ENCODE measurements at places on chromosomes 3 and 15.

GRCh38 chr15:34783991-34784390 is 11.4 kb downstream of the ACTC1 start:
- DNase-seq, result no peak

DNA sequence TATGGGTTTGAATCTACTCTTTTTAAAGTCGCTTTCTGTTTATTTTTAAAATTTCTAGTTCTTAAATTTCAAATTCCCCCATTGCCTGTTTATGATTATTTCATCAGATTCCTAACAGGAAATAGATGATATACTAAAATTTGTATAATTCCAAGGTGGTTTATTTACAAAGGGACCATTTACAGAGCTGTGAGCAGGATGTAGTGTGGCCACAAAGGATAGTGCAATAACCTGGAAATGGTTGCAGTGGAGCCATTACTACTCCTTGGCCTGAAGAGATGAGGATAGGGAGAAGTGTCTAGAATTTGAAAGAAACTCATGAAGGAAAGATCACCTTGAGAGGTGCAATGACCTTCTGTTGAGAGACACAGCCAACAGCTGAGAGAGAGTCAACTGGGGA is 58.5 kb upstream of the AP4E1 start:
- no peak for DNase-seq

DNA sequence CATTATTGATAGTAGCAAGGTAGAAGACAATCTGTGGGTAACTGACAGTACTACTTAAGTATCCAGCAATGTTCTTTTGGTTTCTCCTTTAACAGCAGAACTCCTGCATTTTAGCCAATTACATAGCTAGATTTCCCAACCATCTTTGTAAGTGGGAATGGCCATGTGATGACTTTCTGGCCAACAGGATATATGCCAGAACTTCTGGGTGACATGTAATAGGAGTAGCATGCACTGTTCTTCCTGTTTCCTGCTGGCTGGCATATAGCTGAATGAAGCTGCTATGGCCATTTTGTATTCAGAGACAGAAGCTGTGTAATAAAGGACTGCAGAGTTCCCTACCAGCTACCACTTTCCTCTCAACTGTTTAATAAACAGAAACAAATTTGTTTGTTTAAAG is 18.0 kb downstream of the SPICE1 start:
- peak; percentile 27 for DNase-seq

GRCh38 chr3:177538048-177538749 is 340.9 kb upstream of the TBL1XR1 start:
- DNase-seq, result no peak

GRCh38 chr3:71392251-71392650 is 191.3 kb downstream of the FOXP1 start:
- DNase-seq, result no peak

DNA sequence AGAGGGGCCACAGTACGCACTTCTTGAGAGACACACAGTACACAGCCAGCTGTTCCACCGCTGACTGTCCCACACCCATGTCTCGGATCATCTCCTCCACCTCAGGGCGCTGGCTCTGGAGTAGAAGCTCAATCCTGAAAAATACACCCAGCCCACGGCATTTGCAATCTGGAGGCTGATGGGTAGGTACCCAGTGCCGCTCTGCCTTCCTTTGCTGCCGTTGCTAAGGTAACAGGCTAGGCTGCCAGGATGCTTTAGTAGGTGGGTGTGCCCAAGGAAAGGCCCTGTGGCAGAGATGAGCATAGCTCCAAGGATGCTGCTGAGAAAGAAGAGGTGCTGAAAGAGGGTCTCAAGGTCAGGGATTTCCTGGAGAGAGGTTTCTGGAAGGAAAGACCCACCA is 14.6 kb downstream of the TRAIP start:
- no peak for DNase-seq

GRCh38 chr15:38208206-38208605 is 44.4 kb upstream of the SPRED1 start:
- DNase-seq, result no peak

DNA sequence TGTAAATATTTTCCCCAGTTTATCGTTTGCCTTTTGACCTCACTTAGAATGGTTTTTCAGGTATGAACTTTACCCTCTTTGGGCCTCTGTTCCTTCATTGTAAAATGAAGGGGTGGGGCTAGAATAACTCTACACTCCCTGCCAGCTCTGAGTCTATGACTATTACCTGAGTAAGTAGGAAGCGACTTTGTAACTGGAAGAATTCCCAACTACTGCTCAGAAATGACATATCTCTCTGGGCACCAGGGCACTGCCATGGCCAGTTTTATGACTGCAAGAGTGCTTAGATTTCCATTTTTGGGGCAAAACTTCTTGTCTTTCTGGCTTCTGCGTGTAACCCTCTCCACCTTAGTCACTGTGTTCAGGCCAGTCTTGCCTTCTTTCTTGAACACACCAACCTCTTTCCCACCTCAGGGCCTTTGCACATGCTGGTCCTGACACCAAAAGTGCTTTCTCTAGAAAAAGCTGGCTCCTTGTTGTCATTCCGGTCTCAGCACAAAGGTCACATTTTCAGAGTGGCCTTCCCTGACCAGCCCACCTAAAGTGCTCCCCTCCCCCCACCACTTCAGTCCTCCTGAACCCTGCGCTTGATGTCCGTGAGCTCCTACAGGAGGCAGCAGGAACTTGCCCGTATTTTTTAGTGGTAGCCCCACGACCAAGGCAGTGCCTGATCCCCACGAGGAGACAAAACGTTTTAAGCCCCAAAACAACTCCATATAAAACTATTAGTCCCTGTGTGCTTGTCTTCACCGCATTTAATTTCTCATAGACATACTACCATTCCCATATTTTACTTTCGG is 25.6 kb downstream of the CDCP1 start:
- DNase-seq, result no peak

- DNase-seq, result no peak
Measured at GRCh38 chr15:48718646-48719045, 73.1 kb upstream of the FBN1 start.

- no peak for DNase-seq
Measured at GRCh38 chr3:128311441-128311844, 155.2 kb downstream of the DNAJB8 start.

DNA sequence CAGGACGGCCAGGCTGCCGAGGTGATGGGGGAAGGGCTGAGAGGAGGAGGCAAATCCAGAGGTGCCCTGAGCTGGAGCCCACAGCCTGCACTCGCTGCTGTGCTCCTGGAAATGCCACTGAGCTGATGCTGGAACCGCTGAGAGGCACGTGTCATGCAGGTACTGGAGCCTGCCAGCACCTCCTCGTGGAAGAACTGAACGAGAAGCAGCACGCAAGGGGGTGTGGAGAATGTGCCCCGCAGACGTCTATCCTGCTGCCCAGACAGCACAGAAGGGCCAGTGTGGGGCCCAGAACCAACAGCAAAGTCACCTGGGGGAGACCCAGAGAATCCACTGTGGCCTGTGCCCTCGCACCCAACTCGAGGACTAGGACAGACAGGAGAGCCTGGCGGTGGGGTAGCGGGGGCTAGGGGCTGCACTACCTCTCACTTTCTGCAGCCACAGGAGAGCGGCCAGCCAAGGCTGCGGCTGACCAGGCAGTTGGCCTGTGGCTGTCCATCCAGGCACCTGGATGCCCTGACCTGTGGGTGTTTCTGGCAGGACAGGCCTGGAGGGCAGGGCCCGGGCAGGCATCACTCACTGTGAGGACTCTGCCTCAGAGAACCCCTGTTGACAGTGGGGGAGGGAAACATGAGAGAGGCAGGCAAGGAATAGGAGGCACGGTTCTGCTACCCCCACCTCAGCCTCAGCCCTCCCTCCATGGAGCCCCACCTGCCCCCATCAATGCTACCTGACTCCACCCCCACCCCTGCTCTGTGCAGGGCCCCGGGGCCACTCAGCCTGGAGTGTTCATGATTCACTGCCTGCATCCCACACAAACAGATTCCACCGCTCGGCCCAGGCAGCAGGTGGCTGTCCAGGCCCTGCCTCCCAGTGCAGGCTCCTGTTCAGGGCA is 213.1 kb downstream of the TBC1D2B start:
- no peak for DNase-seq

DNA sequence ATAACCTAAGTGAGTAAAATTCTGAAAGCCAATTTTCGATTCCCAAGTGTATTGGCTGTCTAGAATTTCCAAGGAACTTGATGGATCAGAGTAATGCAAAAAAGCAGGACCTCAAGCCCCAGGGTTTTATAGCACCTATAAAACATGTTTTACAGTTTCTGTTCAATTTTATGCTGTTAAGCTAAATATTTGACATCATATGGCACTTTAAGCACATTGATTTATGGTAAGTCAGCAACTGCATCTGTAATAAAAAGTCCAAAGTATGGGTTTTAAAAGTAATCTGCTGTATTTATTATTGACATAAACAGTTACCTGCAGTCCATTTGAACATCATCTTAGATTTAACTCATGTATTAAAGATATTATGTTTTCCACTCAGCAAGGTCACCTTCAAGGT is 20.0 kb upstream of the MFSD1 start:
- no peak for DNase-seq

- DNase-seq, result no peak
Measured at GRCh38 chr15:49060710-49061495, 14.7 kb upstream of the SECISBP2L start.

DNA sequence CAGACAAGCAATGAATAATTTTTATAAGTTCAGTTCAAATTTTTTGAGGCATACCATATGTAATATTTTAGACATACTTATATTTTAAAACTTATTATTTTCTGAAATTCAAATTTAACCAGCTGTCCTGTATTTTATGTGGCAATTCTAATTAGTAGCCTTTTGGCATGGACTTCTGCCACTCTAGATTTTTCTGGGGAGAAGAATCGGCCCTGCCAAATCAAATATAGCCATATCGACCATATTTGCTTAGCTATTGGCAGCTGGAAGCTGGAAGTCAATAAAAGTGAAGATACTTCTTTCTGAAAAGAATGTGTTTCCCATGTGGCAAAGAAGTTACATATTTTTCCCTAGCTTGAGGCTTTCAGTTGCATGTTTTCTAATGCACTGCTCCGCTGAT is 9.4 kb upstream of the RBMS3 start:
- no peak for DNase-seq

DNA sequence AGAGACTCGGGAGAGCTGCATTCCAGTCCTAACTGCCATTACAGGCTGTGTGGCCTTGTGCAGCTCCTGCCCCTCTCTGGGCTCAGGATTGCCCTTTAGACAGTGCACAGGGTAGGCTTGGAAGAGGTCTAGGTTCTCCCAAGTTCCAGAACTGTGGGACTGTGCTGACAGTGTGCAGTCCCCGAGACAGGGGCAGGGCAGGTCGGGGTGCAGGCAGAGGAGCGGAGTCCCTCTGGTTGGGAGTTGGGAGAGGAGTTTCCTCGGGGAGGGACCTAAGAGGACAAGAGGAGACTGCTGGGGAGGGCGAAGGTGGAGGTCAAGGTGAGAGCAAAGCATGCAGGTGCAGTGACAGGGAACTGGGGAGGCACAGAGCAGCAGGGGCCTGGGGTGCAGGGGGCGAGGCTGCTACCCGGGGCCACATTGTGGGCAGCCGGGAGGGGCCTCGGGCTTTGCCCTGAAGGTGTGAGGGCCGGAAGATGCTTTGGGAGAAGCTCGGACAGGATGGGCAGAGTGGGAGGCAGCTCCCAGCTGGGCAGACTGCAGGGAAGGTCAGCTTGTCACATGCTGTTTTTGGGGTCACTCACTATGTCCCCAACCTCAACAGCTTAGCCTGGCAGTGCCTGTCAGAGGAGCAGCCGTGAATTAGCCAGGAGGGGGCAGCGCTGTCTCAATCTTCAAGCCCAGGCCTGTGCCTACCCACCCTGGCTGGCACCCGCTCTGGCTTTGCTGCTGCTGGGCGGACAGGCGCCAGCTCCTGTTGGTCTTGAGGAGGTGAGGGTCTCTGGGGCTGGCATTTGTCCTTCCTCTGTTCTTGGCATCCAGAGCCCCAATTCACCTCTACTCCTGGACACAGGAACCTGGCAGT is 15.4 kb upstream of the CSPG4 start:
- DNase-seq, result peak; percentile 69

DNA sequence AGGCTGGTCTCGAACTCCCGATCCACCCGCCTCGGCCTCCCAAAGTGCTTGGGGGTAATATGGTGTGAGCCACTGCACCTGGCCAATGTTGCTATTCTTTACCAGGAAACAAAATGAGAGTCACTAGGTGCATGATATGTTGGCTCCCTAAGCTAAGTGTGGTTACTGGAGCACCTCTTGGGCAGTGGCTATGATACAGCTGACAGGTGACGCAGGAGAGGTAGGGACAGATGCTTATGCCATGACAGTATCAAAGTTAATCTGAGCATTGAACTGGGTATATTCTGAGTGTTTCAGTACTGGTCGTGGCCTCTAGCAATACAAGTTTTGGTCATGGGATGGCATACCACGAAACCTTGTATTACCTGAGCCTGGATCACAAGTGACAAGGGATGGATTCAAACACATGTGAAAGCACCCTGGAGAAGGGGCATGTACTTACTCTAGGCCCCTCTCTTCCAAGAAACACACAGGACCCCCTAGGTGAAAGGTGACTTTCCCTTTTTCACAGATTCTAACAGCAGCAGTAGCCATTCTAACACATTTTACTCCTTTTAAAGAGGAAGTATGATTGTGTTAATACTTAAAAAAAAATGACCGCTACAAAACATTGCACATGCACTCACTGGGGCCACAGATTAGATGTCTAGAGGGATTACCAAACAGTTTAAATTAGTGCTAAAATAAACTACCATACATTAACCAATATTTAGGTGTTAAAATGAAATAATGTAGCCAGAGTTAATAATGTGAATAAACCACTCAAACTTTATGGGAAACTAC is 467.3 kb downstream of the SHQ1 start:
- no peak for DNase-seq

DNA sequence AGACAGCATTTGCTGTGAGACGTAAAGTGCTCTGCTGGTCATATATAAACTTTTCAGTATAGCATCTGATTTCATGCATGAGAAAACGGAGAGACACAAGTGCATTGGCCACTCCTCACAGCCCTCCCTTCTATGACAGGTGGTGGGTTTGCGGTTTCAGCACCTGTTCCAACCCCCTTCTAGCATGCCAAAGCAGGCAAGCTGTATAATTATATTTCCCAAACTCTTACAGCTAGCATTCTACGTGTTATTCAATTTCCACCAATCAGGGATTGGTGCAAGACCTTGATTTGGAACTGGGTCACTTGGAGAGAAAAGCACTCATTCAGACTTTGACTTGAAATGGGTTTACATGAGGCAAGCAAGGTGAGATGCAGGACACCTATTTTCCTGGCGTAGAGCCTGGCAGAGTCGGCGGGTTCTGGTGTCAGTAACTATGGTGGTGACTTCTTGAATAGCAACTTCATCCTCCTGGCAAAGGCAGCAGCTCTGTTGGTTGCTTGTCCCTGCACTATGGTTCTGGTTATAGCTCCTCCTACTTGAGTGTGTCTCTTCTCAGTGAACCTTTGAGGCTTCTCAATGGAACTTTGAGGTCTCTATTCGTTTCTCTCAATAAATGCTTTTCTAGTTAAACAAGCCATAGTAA is 356.5 kb downstream of the TBL1XR1 start:
- DNase-seq, result no peak

- no peak for DNase-seq
Measured at GRCh38 chr15:51912528-51912927, 59.0 kb downstream of the LEO1 start.
